ENCODE measurements at places on chromosomes 6 and 20.

DNA sequence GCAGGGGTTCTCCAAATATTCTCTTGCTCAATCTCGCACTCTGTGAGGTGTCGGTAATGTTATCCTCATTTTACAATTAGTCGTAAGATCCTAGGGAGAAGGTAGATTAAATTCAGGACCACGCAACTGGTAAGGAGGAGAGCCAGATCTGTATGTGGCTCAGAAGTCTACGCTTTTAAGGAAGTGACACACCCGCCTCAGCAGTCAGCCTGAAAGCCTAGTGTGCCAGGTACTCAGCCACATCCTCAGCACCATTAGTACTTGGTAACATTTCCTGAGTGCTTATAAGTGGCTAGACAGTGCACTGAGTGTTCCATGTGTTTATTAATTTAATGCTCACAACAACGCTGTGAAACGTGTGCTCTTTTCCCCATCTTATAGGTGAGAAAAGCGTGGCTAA, 63.7 kb downstream of the DHX35 start:
- no peak for DNase-seq

DNA sequence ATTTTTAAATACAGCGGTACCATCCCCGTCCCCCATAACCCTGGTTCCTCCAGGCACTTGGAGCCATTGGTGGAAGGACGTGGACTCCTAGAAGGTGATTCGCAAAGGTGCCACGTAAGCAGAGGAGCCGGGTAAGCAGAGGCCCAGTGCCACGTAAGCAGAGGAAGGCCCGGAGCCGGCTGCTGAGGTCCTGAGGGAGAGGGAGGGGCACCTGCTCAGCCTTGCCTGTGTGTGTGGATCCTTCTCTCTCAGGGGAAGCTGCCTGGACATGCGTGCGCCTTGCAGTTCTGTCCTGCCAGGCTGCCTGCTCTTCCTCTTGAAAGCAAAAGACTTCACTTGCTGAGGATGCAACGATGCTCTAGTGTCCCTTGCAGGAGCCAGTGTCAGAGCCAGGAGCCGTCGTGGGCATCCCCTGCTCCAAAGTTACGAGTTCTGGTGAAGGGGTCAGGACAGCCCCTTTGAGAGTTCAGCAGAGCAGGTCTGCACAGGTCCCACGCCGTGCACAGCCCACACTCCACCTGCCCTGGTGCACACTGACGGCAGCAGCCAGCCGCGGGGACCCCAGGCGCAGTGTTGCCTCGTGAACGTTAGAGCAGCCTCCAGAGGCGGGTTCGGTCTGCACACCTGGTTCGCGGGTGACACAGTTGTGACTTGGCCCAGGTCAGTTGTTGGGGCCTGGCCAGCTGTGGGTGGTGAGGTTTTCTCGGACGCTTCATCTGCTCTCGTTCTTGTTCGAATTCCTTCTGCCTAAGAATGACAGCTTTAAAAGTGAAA, 1.9 kb upstream of the NKAIN4 start:
- no peak for DNase-seq

DNA sequence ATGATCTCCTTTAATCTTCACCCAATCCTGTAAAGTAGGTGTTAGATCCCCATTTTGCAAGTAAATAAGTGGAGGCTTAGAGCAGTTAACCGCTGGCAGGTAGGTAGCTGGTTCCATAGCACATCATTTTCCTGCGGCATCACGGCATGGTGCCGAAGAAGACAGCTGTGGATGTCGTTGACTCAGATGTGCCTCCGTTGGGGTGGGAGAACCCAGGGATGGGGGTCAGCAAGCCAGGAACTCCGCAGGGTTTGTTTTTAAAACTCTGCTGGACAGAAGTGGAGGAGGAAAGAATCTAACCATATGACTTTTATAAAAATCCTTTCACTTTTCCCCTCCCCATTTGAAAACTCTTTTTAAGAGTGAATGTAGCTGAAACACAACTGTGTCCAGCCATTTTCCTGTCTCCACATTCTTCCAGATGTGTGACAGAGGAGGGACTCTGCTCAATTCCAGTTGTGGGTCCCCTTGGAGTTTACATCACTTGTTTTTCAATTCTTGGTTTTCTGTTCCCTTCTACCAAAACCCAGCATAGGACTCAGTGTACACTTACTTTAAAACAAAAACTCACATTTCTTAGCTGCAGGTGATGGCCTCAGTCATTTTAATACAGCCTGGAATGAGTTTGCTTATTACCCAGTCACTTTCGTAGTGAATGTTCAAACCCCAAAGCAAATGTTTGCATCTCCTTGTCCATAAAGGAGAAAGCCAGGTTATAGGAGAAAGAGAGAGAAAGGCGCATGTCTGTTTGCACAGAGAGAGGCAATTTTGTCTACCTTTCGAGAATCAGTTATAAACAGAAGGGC, 27.6 kb upstream of the PI16 start:
- no peak for DNase-seq

GRCh38 chr20:25541676-25542075, 43.7 kb downstream of the NINL start:
- DNase-seq: no peak

GRCh38 chr6:43621078-43621835, 7.8 kb downstream of the GTPBP2 start:
- no peak for DNase-seq

- DNase-seq: no peak
These were observed 192.7 kb downstream of the RNF144B start for GRCh38 chr6:18579869-18580268.

GRCh38 chr6:151747896-151748295, 59.6 kb upstream of the ESR1 start:
- DNase-seq: no peak

DNA sequence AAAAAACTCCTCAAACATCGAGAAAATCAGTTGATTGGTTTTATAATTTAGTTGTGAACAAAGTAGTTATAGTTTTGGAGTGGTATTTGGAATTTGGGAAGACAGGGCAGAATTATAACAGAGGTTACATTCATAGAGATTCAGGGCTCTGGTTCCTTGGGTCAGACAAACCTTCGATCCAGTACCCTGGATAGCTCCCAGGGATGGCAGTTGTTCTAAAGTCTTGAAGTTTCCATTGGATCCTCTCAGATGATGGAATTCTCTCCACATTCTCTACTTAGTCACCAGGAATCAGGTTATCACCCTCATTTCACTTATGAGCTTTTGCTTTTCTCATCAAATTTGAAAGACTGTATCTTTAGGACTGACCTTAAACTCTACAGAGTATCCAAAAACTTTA, 285.1 kb downstream of the CENPW start:
- no peak for DNase-seq

- no peak for DNase-seq
These were observed 21.0 kb downstream of the PMEPA1 start for GRCh38 chr20:57688864-57689263.

GRCh38 chr20:8557711-8558110, 425.6 kb downstream of the PLCB1 start:
- DNase-seq: no peak

GRCh38 chr6:131936156-131936555, 15.0 kb downstream of the CCN2 start:
- no peak for DNase-seq
